ENCODE measurements at places on chromosomes 12 and 14.

DNA sequence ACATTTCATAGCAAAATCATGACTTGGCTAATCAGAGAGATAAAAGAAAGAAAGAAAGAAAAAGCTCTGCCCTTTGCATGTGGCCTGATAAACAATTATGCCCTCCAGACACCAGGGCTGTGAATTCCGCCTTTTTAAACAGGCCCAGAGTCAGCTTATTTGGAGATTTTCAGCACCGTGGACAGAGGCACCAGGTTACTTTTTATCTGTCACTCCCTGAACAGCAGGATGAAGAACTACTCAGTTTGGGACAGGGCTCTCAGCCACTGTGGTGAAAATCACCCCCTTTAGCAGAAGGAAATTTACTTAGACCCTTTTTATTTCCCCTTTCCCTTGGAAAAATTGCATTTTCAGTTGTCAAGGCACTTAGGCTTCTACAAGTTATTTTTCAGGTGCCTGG lies 359.9 kb downstream of the NRXN3 start:
- DNase-seq: no peak

- DNase-seq: no peak
Measured at GRCh38 chr14:80110721-80111120, 100.6 kb downstream of the DIO2 start.

GRCh38 chr12:83044736-83045135 lies 358.0 kb downstream of the TMTC2 start:
- no peak for DNase-seq

DNA sequence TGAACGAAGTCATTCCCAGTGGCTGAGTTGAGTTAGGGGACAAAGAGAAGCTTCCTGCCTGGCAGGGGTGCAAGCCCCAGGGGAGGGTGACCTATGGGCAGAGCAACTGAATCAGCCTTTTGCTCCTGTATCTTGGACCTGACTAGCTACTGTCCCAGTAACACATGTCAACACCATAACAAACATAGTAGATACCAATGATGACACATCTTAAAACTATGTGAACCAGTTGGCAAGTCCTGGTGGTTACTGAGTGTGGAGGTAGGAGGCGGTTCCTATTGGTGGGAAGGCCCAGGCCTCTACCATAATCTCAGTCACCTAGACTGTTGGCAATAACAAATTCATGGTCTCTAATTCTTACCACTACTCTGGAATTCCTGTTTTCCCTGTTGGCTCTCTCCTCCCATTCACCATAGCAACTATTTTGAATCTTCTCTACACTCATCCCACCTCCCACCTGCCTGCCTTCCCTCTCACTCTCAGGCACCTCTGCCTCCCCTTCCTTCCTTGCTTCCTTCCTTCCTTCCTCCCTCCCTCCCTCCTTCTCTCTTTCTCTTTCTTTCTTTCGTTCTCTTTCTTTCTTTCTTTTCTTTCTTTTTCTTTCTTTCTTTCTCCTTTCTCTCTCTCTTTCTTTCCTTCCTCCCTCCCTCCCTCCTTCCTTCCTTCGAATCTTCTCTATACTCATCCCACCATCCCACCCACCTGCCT lies 8.1 kb upstream of the P2RX7 start:
- DNase-seq: no peak
